Gastroesophageal sphincter (tissue), 4 donors: ENCODE measurements at places on chromosomes 11 and 22. TPM values are rescaled to one million over a fixed set of nuclear protein-coding genes. Genes with fewer than 3 reads are reported as not detected.

GRCh38 chr11:123700772-123701171, 40.7 kb downstream of the ZNF202 start:
- no peak for ATAC-seq

EIF3L gene
- 538 TPM for total RNA-seq

- no peak for ATAC-seq
Measured at GRCh38 chr11:77104727-77105126, 2.1 kb downstream of the OMP start.

DNA sequence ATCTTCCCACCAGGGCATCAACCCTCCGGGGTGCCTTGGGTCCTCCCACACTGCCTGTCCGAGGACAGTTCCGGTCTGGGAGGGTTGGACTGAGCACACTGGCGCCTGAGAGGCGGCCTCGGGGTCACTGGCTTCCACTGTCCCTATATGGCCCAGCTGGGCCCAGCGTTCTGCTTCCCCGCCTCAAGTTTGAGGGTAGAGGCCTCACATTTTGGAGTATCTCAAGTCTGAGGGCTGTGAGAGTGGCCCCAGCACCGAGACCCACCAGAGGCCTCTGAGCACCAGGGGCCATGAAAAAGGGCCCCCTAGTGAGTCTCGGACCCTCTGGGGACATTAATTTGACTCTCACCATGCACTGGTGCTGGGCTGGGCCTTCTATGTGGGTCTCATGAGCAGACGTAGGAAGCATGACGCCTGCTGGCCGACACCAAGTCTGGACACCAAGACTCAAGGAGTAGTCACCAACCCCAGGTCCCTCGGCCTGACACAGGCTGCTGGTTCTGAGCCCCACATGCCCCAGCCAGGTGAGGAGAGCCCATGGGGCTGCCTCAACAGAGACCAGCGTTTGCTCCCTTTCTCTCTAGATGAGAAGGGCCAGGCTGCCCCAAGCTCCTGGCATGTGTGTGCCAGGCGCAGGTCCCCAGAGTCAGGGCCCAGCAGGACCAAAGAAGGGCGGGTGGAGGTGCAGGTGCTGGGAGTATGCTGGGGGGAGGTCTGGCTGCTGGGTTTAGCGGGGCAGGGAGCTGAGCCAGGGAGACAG, 27.5 kb downstream of the ARVCF start:
- no peak for ATAC-seq

PGA5 gene
- 0.54 TPM for total RNA-seq

CRYBB3 gene
- not detected for total RNA-seq

DNA sequence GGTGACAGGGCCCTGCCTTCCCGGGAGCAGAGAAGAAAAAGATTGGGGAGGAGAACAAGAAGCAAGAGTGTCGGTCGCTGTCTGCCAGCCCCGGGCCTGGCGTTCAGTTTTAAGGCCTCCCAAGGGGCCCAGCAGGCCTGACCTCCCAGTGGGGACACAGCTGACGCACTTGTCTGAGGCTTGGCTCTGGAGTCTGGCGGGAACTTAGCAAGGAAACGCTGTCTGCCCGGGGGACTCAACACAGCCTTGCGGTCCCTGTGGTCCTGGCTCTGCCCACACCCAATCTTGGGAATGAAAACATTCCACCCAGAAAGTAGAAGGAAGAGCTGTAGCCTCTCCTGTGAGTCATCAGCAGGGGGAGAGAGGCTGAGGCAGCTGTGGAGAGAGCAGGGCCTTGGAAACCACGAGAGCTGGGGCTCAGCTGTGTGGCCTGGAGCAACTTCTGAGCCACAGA, 54.4 kb downstream of the TRAF6 start:
- ATAC-seq: peak; percentile 93

GRCh38 chr11:117874253-117874909, 2.1 kb downstream of the FXYD6 start:
- ATAC-seq: no peak

GRCh38 chr11:9716275-9717039, 52.6 kb downstream of the SWAP70 start:
- peak; percentile 75 for ATAC-seq

- ATAC-seq: no peak
Measured at GRCh38 chr22:25722626-25723025, 19.4 kb upstream of the MYO18B start.

SYT7 gene
- 3.7 TPM for total RNA-seq

DNA sequence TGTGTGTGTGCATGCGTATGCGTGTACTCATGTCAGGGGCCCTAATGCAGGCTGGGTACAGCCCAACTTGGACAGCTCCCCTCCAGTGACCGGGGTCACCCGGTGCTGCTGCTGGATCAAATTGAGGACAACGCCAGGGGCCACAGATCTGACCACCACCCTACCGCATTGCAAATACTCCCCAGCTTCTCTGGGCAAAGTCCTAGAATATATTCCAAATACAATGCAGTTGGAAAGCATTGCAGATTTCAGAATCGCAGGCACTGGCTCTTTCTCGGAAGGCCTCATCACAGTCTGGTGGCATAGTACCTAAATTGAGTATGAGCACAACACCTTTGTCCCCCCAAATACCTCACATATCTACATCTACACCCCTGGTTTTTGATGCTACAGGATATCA, 43.2 kb downstream of the MYO7A start:
- ATAC-seq: no peak

DNA sequence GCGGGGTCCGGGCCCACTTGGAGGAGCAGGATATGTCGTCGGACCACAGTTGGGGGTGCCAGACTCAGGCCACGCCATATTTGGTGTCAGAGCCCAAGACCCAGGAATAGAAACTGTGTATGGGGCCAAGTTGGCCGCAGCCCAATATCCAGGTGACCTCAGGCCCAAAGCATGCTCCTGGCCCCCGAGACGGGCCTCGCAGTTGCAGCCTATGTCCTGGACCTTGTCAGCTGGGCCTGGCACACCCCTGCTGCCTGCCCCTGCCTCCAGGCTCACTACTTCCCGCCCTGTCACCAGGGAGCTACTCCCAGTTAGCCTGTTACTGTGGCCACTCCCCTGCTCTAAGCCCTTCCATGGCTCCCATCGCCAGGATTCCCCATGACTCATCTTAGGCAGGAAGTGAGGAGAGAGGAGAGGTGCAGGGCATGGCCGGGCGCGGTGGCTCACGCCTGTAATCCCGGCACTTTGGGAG, 23.1 kb downstream of the A4GALT start:
- peak; percentile 94 for ATAC-seq

DNA sequence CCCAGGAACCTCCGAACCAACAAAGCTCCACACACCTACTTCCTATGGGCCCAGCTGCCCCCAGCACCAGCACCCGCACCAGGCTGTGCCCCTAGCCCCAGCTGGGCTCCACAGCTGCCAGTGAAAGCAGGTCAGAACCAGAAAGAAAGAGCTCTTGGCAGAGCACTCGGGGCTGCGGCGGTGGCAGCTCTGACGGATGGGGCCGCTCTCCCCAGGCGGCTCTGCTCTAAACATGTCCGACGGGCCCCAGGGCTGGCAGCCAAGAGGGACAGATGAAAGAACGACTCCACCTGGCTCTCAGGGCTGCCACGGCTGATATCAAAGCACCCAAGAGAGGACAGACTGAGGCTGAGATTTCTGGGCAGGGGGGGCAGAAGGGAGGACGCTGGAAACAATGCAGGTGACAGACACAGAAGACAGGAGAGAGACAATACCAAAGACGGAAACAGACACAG, 25.7 kb downstream of the LRFN4 start:
- peak; percentile 40 for ATAC-seq

GRCh38 chr11:44018127-44018521, 29.7 kb upstream of the ACCSL start:
- peak; percentile 40 for ATAC-seq

GRCh38 chr11:122146475-122146874, 30.5 kb upstream of the BLID start:
- ATAC-seq: no peak

GRCh38 chr22:20281891-20282290, 13.8 kb upstream of the RTN4R start:
- no peak for ATAC-seq

MYBPC3 gene
- 0.13 TPM for total RNA-seq

DNA sequence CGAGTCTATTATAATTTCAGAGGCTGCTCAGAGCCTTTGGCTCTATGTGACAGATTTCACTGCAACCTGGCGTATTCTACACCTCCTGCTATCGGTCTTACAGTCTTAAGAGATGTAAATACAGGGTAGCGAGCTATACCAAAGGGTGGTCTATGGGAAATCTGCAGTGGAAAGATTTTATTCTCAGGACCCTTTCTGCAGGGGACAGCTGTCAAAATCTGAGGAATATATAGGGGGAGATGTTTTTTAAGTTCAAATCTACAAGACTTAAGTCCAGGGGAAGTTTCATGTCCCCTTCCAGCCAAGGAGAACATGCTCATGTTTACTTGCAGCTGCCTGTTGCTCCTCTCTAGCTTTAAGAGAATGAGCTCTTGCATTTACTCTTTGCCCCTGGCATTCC, 62.7 kb downstream of the MICAL2 start:
- no peak for ATAC-seq

PANX2 gene
- total RNA-seq: not detected

DNA sequence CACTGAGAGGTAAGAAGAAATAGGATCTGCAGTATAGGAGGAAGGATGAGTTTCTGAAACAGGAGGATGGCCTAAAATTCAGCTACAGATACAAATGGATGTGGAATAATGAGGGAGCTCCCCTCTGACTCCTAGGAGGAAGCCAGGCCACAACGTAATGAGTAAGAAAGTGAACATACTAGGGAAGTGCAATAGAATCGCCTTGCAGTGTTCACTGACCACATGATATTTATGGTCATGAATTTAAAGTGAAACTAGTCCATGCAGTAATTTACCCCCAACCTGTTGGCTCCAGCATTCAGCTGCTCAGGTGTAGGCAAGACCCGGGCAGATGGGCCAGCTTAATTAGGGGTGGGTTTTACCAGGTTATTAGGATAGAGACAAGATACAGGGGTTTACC, 101.7 kb downstream of the DEUP1 start:
- ATAC-seq: no peak

GRCh38 chr11:17639781-17640180, 79.6 kb upstream of the MYOD1 start:
- no peak for ATAC-seq

DNA sequence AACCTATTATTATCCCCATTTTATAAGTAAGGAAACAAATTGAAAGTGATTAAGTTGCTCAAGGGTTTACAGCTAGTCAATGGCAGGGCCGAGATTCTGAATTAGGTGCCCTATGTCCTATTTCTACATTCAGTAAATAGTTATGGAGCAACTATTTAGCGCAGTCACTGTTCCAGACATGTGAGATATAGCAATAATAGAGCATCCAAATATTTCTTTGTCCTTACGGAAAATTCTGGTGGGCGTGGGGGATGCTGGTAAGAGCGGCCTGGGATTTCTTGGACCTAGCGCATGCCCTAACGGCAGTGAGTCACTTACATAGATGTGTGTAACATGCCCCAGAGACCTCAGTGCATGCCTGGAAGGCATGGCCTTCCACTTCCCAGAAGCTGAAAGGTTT, 4.4 kb downstream of the DTX4 start:
- no peak for ATAC-seq

SERPING1 gene
- 237 TPM for total RNA-seq

- peak; percentile 22 for ATAC-seq
Measured at GRCh38 chr11:122229481-122230384, 113.7 kb upstream of the BLID start.

- no peak for ATAC-seq
Measured at GRCh38 chr11:69287968-69288882, 5.7 kb upstream of the MYEOV start.

TLCD5 gene
- 8.1 TPM for total RNA-seq

DNA sequence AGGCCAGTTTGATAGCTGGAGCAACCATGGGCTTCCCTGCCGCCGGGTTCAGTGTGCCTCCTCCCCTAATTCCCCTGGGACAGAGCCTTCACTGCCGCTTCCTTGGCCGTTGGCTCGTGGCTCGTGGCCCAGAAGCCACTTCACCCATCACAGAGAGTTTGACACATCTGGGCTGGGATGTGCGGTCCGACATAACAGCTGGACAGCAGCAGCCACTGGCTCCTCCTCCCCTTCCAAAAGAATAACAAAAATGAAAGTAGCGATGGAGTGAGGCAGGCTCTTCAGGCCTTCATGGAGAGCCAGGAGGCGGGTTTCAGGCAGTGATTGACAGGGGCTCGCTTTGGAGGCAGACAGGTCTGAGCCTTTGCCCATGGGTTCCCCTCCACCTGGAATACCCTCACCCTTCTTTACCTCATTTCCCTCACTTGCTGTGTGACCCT, 8.2 kb downstream of the CREB3L1 start:
- peak; percentile 68 for ATAC-seq

- ATAC-seq: no peak
Measured at GRCh38 chr11:9141186-9141585, 49.8 kb upstream of the SCUBE2 start.

DNA sequence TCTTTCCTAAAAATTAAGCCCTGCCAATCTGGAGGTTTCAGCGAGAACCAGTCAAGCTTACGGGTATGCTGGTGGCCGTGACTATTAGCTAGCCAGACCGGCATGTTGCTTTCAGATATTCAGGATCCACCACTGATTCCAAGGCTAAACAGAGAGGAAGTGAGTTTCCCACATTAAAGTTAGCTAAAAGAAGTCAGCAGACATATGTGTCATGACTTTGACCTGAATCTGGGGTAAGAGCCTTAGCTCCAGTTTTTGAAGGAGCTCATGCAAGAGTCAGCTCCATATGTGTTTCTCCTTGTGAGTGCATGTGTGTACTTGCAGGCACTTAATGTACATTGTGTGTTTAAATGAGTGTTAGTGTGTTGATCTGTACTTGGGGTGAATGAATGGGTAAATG, 1.4 kb downstream of the ZFPL1 start:
- no peak for ATAC-seq

DNA sequence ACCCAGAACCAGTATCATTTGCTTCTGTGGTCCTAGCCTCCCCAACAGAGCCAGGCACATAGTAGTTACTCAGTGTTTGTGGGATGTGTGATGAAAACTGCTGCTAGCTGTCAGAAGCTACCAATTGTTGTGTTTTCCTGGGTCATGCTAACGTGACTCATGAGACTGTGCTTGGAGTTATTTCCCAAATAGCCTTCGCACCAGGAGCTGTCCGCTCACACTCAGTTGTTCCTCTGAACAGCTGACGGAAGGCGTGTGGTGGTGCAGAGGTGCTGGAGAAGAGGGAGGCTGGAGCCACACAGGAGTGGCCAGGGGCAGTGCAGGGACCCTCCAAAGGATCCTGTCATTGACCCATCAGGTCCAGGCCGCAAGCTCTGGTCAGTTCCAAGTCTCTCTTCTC, 53.9 kb upstream of the TBCEL start:
- ATAC-seq: no peak

- no peak for ATAC-seq
Measured at GRCh38 chr11:82937554-82937953, 36.0 kb downstream of the DDIAS start.

CECR2 gene
- total RNA-seq: 1.4 TPM

DRICH1 gene
- total RNA-seq: not detected
